NCI-H2171 treated with DMSO at 0.1 percent for 48 hours (cell line): ENCODE measurements at places on chromosomes 3 and 15.
A peak's percentile ranks its signal among the peaks of the same experiment; 100 is the strongest.

GRCh38 chr3:106725566-106725965, 651.7 kb upstream of the CCDC54 start:
- DNase-seq = peak; percentile 37

DNA sequence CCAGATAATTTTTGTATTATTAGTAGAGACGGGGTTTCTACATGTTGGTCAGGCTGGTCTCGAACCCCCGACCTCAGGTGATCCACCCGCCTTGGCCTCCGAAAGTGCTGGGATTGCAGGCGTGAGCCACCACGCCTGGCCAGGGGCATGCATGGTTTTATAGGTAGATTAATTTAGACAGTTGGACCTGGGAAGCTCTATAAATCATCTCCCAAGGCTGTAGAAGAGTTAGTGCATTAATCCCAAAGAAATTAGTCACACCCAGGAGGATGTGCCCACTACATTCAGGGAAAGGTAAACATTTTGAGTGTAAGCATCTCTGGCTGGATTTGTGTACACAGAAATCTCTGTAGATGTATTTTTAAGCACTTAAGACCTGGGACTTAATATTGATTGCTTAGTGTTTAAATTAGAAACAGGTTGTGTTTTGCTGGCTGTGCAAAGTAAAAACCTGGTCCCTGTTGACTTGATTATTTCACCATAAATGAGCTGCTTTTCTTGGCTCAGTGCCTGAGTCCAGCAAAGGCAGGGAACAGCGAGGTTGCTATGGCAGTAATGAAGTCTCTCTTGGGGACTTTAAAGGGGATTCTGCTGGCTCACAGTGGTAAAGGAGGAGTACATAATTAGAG, 19.2 kb downstream of the EXOSC7 start:
- peak; percentile 41 for DNase-seq

- peak; percentile 5 for DNase-seq
Measured at GRCh38 chr3:35484929-35485530, 154.3 kb upstream of the ARPP21 start.

GRCh38 chr15:82831894-82832600, 22.6 kb downstream of the WHAMM start:
- DNase-seq = no peak

DNA sequence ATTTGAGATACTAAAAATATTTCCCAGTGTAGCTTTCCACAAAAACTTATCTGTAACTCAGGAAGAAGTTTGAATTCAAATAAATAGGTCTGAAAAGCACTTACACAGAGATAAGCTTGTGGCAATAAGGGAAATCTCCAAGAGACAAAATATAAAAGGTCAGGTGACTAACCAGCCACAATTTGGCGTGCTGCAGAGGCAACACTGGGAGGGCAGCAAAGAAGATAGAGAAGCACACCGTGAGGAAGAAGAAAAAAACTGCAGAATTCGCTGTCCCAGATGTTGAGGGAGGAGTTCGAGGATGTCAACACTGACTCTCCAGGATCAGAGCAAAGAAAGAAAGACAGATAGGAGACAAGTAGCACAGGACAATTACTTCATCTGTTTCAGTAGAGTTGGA, 204.4 kb downstream of the FMN1 start:
- DNase-seq = no peak

DNA sequence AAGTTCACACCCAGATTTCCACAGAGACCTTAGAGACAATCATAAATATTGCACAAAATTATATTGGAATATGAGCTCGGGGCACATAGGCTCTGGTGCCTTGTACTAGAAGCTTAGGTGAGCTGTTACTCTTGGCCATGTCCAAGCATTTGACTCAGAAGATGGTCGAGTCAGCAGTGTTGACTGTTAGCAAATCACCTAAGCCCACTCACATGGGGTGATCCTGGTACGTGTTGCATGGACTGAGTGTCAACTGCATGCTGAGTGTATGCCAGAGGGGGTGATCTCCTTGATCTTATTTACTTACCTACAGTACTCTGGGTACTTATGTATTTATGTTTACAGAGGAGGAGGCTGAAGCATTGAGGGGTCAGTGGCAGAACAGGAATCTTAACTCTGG, 14.0 kb downstream of the SMAD3 start:
- no peak for DNase-seq

DNA sequence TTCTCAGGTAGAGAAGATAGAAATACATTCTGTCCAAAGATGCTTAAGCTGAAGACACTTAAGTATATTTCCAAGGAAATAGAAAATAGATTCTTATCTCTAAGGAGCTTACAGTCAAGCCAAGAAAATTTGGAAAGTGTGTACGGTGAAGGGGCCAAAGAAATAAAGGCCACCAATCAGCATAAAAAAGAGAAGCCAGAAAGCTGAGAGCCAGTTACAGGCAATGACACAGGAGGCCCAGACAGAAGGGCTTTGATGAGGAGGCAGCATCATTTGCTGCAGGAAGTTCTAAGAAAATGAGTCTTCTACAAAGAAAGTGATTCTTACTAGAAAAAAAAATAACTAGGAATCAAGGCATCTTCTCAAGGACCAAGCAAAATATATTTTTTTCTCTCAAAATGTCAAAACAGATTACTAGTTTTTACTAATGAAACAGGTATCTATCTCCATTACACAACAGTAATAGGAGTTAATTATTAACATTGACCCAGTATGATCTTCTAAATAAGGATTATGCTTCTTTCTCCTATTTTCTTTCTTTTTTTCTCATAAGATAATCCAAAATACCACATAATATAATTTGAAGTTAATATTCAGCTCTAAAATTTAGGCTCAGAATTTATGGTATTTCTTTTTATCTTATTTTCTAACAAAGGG, 82.1 kb upstream of the PHLDB2 start:
- no peak for DNase-seq

GRCh38 chr15:100781961-100782530, 97.6 kb upstream of the ALDH1A3 start:
- no peak for DNase-seq

GRCh38 chr3:11037976-11038375, 45.4 kb downstream of the SLC6A1 start:
- DNase-seq = no peak

- peak; percentile 45 for DNase-seq
Measured at GRCh38 chr3:195906865-195907683, 1.3 kb downstream of the TNK2 start.

DNA sequence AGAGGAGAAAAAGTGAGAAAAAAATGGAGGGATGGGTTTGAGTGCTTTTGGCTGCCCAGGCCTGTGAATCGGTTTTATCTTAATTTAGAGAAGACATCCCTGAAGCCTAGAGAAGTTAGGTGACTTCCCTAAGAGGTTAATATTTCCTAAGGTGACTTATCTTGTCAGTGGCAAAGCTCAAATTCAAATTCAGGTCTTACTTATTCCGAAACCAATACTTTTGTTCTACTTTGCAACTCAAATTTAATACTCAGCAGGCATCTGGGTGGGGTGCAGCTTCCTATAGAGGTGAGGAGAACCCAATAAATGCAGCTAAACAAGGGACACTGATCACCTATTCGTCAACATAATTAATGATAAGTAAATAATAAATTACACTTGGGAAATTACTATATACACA, 54.9 kb upstream of the MYRIP start:
- no peak for DNase-seq

DNA sequence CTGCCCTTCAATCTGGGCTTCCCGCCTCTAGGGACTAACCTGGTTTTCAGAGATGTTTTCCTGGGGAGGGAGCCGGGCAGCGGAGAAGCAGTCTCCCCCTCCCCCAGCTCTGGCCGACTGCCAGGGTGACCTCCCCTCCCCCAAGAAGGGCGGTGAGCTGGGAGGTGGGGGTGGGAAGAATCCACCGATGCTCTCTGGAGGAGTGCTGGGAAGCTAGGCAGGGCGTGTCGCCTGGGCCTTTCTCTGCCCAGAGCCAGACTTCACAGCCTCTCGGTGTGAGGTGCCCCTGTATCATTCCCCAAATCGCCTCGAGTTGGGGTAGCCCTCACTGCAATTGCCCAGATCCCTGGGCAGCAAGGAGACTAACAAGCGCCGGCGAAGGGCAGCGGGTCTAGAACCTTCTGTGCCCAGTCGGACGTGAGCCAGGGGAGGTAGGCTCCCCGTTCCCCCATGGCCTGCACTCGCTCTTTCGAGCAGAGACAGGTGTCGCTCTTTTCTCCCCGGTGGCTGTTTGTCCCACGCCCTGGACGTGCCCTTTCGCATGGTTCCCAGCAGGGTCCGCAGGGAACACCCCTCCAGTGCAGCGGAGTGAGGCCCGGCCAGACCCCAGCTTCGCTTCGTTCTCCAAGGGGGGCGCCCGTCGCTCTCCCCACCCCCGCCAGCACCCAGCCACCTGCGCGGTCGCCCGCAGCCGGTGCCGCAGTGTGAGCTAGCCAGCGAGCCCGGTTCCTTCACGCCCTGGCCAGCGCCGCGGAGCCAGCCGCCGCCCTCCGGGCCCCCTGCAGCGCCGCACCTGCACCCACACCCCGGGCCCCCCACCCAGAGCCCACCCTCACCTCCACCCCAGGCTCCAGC, 1.1 kb downstream of the RAB6B start:
- DNase-seq = peak; percentile 29

DNA sequence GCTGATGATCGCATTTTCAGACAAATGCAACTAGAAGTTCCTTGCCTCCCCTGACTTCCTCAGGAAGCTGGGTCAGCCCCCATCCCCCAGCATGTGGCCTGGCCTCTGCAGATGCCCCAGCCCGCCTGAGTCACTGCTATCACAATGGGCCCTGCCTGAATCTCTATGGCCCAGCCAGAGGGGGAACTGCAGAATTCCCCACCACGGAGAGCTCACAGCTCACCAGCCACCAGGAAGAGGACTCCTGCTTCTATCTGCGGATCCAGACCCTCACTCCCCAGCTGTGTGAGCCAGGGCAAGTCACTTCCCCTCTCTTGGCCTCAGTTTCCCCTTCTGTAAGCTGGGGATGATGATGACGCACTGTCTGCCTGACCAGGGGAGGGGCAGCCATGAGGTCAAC, 6.9 kb downstream of the PLXND1 start:
- DNase-seq = no peak

DNA sequence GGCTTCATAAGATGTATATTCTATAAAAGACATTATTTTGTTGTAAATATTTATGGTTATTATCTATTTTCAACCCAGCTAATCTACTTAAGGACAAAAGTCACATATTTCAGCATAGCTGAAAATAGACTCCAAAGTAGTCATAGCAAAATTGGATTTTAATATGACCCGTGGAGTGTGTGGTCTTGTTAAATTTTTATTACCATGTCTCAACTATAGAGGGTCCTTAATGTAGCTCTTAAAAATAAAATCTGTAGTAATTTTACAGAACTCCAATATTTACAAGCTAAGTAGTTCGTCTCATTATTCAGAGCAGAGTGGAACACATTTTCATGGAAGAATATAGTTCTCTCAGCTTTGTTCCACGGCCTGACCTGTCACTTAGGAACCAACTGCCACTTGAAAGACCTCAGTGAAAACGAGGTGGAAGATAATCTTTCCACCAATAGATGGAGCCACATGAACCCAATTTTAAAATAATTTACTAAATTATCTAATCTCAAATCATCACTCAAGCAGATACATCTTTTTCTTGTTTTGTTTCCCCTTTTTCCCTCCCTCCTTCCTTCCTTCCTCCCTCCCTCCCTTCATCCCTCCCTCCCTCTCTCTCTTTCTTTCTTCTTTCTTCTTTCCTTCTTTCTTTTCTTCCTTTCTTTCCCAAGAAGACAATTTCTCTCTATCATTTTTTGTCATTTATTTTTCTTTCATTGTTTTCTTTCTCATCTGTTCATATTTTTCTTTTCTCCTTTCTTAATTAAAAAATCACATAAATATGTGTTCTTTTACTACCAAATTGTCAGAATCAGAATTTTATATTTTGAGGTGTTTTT, 97.2 kb downstream of the CLDN1 start:
- peak; percentile 19 for DNase-seq

- peak; percentile 64 for DNase-seq
Measured at GRCh38 chr15:58582160-58582559, 150.4 kb downstream of the LIPC start.

DNA sequence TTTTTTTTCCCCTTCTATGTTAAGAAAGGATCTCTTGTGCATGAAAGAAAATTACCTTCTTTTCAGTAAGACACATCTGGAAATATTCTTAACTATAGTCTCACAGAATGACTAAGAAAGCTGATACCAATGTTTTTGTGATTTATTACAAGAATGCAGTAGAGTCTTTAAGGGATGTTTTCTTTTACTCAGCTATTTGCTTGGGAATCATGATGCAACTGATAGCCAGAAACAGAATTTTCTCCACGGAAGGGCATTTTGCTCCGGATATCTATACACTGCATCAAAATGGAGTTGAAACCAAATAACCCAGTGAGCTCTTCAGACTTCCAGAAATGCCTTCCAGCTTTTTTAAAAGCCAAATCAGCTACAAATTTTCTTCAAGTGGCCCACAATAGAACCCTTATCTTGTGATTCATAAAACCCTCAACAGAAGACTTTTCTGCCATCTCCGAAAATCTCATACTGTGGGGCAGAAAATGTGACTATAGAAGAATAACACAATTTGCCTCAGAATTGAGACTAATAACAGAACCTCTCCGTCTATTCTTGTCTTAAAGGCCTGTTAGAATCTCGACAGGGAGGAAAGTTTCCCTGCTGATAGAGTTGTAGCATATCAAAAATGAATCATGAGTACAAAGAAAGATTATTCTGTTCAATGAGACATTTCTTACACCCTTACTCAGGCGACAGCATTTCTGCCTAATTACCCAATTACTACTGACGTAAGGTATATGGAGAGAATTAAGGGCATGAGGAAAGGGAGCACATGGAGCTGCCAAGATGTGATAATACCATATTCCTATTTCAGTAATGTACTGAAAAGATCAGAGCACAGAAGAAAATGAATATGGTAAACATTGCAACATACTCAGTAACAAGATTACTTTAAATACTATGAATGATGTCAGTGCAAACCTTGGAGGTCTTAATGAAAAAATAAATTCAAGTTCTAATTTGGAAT, 900.1 kb downstream of the ROBO1 start:
- DNase-seq = peak; percentile 46

- DNase-seq = no peak
Measured at GRCh38 chr3:48997714-48998637, 7.9 kb downstream of the P4HTM start.

DNA sequence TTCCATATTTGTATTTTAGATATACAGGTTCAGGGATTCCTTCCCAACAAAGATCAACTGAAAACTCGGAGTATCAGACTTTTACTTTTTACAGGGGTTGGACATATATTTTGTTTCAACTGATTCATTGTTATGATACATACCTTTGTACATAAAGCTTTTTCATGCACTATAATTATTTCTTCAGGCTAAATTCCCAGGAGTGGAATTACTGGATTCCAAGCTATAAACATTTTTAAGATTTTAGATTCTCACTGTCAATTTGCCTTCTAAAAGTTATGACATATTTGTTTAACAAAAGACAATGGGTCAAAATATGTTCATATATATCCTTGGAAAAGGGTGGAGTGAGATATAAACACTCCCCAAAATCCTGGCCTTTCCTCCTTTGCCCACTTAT, 449.0 kb downstream of the PDCD6IP start:
- no peak for DNase-seq
